Globus pallidus (tissue), 1 donor: ENCODE measurements at places on chromosomes 13 and 19.

DNA sequence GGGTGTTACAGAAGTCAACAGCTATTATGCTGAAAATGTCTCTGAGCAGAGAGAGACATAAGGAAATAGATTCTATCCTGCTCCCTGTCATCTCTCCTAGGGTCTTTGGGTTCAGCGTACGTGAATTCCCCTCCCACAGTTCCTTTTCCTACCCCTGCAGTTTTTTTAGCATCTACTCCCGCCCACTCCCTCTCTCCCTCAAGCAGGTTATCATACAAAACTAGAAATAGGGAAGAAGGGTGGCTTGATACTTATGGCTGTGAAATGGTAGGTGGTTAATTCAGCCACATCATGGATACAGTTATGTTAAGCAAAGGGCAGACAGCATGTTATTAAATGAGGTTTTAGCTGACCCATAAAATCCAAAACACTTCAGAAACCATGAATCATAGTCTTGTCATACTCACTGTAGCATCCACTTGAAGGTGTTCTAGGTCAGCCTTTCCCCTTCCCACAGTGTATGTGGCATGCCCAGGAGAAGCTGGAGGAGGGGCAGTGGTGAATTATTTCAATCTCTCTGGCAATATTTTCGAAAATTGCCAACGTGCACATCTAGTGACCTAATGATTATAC lies 236.8 kb upstream of the SERP2 start:
- no peak for DNase-seq

DNA sequence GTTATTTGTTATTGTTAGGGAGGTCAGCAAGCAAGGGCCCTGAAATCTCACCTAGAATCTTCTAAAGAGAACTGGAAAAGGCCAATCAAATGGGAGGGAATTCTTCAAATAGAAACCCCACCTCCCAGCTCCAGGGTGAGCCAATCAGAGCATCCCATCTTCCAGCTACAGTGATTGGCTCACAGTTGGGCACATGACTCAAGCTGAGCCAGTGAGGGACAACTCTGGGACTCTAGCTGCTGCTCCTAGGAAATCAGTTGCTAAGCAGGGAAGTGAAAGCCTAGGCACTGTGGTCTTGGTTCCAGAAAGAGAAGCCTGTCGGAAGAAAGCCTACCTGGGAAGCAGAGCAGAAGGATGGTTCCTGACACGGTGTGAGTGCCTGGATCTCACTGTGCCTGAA lies 13.4 kb downstream of the TM6SF2 start:
- no peak for DNase-seq

DNA sequence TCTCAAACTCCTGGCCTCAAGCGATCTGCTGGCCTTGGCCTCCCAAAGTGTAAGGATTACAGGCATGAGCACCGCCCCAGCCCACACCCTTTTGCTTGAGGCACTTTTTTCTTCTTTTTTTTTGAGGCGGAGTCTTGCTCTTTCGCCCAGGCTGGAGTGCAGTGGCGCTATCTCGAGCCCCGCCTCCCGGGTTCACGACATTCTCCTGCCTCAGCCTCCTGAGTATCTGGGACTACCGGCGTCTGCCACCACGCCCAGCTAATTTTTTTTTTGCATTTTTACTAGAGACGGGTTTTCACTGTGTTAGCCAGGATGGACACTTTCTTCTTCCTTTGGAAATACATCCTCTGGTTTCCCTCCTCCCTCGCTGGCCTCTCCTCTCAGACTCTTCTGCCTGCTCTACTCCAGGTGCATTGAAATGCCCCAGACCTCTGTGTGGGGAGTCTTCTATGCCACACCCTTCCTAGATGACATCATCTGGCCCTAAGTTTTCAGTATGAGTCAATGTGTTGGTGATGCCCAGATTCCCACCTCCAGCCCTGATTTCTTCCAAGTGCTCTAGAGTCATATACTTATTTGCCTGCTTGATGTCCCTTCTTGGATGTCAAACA lies 20.7 kb upstream of the TPT1 start:
- DNase-seq = no peak

- no peak for DNase-seq
These were observed 20.1 kb upstream of the ESD start for GRCh38 chr13:46817095-46817494.

GRCh38 chr19:16949496-16950023 lies 60.8 kb downstream of the F2RL3 start:
- no peak for DNase-seq

DNA sequence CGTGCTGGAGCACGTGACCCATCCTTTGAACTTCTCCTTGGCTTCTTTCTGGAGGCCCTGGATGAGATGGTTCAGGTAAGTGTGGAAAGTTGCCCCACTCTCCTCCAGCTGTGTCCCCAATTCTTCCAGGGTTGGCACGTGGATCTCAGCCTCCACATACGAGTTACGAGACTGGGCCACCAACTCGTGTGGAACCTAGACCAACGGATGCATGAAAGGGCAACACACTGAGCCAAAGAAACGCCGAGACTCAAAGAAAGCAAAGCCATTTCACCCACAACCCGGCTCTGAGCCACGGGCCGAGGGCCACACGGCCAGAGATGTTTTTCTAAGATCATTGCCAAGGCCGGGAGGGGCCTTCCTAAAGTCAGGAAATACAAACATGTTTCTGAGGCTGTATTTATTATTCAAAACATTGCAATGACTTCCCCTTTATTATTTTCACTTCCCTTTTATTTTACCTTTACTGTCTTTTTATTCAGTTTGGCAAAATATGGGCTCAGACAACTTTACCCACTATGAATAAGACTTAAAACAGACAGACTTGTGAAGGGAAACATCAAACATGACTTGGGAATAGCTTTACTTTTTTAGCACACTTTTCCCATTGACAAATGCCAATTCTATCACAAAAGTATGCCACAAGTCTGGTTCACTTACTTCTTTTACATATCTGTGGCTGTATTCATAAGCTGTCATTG lies 94.6 kb downstream of the KL start:
- DNase-seq = no peak

DNA sequence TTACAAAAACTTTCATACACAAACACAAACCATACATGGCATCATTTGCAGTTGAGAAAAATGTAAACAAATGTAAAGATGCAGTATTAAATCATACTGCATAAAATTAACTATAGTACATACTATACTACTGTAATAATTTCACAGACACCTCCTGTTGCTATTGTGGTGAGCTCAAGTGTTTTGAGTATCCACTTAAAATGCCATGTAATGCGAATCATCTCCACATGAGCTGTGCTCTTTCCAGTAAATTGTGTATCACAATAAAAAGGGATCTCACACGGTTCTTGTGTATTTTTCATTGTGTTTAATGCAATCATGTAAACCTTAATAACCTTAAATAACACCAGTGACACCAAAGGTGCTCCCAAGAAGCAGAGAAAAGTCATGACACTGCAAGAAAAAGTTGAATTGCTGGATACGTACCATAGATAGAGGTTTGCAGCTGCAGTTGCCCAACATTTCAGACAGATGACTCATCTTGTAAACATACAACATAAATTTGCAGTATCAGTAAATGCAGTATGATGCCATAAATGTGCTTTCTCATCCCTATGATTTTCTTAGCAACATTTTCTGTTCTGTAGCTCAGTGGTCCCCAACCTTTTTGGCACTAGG lies 166.6 kb downstream of the RAP2A start:
- DNase-seq = no peak

DNA sequence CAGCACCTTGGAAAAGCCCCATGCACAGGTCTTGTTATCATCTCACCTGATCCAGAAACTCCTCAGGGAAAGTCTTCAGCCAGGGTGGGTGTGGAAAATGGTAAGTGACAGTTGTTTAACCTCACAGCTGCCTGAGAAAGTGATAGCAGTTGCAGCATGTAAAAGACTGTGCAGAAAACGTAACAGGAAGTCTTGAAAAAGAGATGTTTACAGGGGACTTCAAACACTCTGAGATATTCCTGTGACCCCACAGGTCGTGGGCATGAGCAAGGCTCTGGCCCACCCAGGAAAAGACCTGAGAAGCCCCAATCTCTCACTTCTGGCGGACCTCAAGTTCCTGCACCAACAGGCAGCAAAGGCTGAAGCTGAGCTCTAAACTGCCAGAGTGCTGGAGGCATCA lies 826.9 kb downstream of the UQCRFS1 start:
- no peak for DNase-seq

DNA sequence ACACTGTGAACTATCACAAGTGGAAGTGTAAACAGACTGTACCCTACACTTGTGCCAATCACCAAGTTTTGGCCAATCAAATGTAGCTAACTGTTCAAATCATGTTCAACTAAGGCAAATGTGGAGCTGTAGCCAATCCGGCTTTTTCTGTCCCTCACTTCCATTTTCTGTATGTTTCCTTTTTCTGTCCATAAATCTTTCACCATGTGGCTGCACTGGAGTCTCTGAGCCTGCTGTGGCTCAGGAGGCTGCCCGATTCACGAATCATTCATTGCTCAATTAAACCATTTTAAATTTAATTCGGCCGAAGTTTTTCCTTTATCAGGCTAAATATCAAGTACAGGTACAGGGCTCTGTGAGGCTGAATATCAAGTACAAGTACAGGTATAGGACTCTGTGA lies 216.5 kb downstream of the RFC3 start:
- DNase-seq = no peak

DNA sequence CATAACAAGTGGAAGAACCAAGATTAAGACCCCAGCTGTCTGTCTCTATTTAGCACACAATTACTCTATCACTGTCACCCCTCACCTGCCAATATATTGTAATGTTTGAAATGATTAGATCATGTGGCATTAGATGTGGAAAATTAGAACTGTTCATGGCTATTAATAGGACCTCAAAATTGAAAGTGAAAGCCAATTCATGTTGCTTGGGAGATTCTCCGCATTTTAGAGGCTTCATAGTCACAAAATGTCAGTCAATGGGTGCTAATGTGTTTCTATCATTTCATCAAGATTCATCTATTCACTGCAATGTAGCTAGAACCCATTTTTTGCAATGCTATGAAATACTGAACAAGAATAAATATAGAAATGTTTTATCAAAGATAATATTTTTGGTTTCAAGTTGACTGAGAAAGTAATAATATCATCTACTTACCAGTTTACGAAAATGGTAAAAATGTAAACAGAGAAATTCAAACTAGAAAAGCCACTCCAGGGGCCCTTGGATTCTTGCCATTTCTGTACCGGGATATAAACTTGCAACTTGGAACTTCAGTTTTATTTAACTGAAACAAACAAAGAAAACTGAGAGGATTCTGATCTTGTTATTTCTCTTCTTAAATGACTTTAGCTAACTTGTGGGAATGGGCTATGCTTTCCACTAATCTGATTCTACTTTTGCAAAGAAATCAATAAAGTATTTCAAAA lies 388.6 kb downstream of the DCT start:
- no peak for DNase-seq

GRCh38 chr13:73733706-73734105 lies 400.5 kb downstream of the KLF12 start:
- DNase-seq = no peak

DNA sequence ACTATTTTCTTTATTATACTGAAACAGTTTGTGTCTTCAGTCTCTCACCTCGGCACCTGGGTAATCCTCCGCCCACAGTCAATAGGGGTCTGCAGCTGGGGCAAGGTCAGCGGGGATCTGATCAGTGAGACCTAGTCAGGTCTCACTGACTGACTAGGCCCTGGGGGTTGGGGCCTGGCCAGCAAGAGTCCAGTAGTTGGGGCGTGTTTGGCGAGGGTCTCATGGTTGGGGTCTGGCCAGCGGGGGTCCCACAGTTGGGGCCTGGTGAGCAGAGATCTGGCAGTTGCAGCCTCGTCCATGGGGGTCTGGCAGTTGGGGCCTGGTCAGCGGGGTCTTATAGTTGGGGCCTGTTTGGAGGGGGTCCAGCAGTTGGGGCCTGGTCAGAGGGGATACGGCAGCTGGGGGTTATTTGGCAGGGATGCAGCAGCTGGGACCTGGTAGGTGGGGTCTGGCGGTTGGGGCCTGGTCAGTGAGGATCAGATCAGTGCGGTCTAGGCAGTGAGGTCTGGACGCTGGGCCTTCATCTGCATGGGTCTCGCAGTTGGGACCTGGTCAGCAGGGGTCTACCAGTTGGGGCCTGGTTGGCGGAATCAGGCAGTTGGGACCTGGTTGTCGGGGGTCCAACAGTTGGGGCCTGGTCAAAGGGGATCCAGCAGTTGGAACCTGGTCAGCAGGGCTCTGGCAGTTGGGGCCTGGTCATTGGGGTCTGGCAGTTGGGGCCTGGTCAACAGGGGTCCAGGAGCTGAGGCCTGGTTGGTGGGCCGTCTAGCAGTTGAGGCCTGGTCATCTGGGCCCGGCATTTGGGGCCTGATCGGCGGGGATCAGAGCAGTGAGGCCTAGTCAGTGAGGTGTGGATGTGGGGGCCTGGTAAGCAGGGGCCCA lies 61.1 kb upstream of the TPM4 start:
- DNase-seq = no peak

GRCh38 chr13:103960001-103960400 lies 893.8 kb upstream of the SLC10A2 start:
- no peak for DNase-seq

DNA sequence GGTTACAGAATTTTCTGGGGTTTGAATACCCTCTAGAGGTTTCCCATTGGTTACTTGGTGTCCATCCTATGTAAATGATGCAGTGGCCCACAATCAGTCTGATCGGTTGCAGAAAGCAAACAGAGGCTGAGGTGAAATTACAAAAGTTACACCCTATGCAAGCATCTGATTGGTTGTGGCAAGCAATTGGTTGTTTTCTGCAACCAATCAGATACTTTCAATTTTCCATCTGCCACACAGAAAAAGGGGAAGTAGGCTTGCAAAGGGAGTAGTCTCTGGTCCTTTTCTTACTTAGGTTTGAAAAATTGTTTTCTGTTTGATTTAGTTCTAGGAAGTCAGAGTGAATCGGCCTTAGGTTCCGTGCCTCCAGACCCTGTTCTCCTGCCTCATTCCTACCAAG lies 93.1 kb downstream of the WTIP start:
- no peak for DNase-seq

- no peak for DNase-seq
These were observed 70.8 kb downstream of the LNX2 start for GRCh38 chr13:27549406-27549981.

DNA sequence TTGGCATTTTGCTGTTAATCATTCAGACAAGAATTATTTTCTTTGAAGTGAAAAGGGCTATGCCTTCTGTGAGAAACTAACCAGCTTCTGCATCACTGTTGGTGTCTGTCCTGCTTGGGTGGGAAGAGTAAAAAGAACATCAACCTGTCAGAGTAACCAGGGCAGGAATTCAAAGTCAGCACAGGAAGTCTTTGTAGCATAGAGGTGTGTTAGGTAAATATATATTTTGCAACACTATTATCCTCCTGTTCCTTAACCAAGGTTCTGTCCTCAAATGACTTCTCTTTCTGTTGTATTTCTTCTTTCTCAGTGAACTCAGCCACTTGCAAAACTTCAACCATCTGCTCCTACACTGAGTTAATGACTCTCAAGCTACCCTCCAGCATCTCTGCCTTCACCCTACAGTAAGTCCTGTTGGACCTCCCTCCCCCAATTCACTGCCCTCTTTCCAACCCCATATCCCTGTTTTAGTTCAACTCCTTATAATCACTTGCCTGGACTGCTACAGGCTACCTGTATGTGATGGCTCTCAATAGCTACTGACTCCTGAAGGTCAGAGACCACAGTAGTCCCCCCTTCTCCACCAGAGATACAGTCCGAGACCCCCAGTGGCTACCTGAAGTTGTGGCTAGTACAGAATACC lies 49.9 kb downstream of the SMAD9 start:
- no peak for DNase-seq
